ENCODE measurements at places on chromosomes 16 and 17.

GRCh38 chr17:44593156-44593555 lies 35.9 kb downstream of the FZD2 start:
- no peak for DNase-seq

GRCh38 chr17:41539071-41539492 lies 11.0 kb upstream of the KRT19 start:
- no peak for DNase-seq

GRCh38 chr17:60491771-60492170 lies 34.3 kb downstream of the APPBP2 start:
- DNase-seq, result no peak

DNA sequence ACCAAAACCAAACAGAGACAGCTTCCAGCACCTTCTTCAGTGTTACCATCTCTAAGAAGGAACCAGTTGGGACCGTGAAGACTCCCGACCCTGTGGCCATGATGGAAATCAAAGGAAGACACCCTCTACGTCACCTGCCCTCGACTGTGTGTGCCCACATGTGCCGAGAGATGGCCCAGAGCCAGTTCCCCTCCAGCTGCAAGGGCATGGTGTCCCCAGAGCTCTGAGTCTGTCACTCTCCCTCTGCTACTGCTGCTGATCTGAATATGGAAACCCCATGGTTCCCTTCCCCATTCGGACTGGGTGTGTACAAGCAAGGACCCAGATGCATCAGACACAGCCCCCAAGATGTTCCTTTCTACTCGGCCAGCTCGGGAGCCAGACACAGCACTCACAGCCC lies 76.4 kb downstream of the SOCS1 start:
- DNase-seq, result no peak

DNA sequence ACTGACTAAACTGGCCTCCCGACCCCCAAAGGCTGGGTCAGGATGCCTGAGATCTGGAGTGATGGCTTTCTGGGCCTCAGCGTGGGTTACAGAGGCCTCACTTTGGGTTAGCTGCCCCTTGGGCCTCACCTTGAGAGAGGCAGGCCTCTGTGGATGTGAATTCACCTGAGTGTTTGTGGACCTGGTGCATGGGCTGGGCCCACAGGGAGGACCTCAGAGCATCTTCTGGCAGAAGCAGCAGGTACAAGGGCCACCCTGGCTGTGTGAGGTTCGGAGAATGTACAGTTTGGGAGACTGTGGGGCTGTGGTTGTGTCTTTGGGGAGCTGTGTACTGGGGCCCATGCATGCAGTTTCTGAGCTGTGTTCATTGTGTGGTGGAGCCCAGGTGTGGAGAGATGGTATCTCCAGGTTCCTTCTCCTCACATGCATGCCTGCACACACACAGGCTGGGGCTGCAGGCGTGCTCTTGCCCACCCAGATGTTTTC lies 18.3 kb downstream of the RARA start:
- DNase-seq, result no peak
